ENCODE measurements at places on chromosomes 11 and 22. TPM values are rescaled to one million over a fixed set of nuclear protein-coding genes. Genes with fewer than 3 reads are reported as not detected.

The MS4A4A gene
- not detected for total RNA-seq

The FJX1 gene
- total RNA-seq: 72.8 TPM

The AP1B1 gene
- total RNA-seq: 40.3 TPM

The DGAT2 gene
- 1.3 TPM for total RNA-seq

The MEI1 gene
- 2.1 TPM for total RNA-seq

The ACRV1 gene
- not detected for total RNA-seq

The MUC5AC gene
- not detected for total RNA-seq

The CATSPER1 gene
- total RNA-seq: not detected

The LINC01488 gene
- not detected for total RNA-seq

The TMEM25 gene
- 46.1 TPM for total RNA-seq

The DCHS1 gene
- total RNA-seq: 77.3 TPM

The SIRT3 gene
- total RNA-seq: 33.2 TPM

The APOA4 gene
- not detected for total RNA-seq

The CCDC73 gene
- 0.44 TPM for total RNA-seq

The VPREB1 gene
- not detected for total RNA-seq

The KRTAP5-8 gene
- total RNA-seq: 0.73 TPM

The TTLL1 gene
- total RNA-seq: 15.3 TPM

The PNPLA5 gene
- not detected for total RNA-seq

The RFPL3 gene
- total RNA-seq: not detected

The MN1 gene
- 49.6 TPM for total RNA-seq

The HTR3B gene
- total RNA-seq: not detected

The PARVG gene
- 0.53 TPM for total RNA-seq

The RTN4RL2 gene
- 0.63 TPM for total RNA-seq

The NTM gene
- 3.9 TPM for total RNA-seq

The AMPD3 gene
- total RNA-seq: 7.5 TPM

The CRACR2B gene
- 10.0 TPM for total RNA-seq

The GVQW3 gene
- 11.2 TPM for total RNA-seq

The NPAS4 gene
- total RNA-seq: 1.00 TPM

The DTX4 gene
- total RNA-seq: 37.7 TPM

The GNAZ gene
- total RNA-seq: 6.0 TPM

The TST gene
- total RNA-seq: 21.3 TPM
